ENCODE measurements at places on chromosomes 7 and 10.
A peak's percentile ranks its signal among the peaks of the same experiment; 100 is the strongest.

DNA sequence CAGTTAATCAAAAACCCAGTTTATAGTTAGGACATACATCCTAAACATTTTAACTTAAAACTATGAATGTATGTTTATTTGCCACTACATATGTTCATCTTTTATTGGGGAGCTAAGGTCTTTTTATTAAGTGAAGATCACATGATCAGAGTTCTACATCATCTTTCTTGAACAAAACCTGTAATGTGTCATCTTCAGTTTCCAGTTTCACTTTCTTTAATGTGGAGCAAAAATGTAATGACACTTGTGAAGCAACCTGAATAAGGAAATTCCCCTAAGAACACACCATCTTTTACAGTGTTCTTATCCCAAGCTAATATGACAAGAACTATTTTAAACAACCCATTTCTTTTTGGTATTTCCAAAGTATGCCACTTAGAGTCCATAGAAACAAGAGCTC is 166.7 kb upstream of the BET1 start:
- DNase-seq: no peak

GRCh38 chr10:116164291-116164690 is 108.7 kb downstream of the GFRA1 start:
- DNase-seq: no peak

DNA sequence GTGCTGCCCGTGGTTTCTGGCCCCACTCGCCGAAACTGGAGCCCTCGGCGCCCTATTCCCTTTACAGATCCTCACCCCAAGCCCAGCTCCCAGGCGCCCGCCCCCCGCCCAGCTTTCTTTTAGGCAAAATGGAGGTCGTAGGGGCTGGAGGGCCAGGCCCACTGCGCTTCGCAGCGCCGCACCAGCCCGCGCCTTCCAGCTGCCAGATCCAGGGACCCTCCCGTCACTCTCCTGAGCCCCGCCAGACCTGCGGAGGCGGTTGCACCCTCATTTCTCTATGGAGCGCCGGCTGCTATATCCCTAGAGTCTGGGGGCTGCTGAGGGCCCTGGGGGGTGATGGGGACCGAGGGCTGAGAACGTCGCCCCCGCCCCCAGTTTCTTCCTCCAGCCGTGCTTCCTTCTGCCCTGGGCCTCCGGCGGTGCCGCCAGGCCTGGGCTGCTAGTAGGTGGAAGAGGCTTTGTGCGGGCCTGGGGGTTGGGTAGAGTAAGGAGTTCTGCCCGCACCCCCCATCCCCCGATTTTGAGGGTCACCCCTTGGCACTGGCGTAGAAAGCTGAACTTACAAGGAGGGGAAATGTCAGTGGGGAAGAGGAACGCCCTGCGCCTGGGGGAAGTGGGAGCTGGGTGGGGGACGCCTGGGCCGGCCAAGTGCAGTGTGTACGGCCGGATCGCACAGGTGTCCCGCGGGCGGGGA is 1.0 kb downstream of the GNB2 start:
- DNase-seq: no peak

DNA sequence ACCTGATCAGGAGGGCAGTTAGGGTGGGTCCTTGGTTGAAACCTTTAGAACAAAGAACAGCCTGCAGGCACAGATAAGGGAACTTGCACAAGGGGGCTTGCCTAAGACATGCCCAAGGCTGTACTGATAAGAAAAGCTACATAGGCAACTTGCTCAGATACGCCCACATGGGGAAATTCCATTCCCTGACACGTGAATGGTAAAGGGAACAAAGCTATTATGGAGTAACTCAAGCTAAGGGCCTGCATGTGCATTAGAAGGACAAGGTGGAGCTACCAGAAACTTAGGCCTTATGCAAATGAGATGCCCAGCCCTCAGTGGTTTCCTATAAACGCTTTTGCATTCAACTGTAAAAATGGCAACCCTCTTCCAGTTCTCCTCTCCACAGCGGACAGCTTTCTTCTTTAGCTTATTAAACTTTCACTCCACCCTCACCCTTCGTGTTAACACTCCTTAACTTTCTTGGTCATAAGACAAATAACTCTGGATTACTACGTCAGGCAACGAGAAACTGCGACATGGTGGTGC is 1192.1 kb upstream of the CELF2 start:
- DNase-seq: no peak

- peak; percentile 72 for DNase-seq
Measured at GRCh38 chr7:25028370-25029021, 48.5 kb upstream of the OSBPL3 start.

DNA sequence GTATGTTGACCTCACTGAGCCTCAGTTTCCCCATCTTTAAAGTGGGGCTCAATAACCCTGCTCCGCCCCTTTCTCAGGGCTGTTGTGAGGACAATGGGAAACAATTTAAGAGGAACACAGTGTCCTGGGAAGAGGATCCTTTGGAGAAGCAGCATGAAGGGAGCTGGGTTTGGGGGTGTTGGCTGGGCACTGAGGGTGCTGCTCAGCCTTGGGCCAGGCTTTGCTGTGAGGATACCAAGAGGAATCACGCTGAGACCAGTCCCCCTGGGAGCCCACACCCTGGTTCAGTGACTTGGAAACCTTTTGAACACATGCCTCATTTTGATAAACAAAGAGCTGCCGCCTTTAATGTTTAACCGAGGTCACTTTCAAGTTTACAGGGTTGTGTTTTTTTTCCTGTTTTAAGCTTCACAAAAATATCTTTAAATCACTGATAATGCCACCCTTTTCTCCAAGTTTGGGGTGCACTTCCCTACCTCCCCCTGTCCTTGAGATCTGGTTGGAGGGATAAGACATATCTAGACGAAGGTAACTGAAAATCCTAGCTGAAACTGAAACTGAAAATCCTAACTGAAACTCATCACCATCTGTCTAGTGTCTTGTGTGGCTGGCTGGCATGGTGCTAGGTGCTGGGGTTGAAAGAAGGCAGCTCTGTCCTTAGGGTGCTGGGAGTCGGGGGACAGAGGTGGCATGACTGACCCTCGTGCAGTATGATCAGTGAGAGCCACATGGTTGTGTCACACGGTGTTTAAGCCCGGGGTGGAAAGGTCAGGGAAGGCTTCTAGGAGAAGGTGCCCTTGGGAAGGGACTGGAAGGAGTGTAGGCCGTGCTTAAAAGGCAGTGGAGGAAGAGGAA is 27.7 kb downstream of the ZNF775 start:
- no peak for DNase-seq

DNA sequence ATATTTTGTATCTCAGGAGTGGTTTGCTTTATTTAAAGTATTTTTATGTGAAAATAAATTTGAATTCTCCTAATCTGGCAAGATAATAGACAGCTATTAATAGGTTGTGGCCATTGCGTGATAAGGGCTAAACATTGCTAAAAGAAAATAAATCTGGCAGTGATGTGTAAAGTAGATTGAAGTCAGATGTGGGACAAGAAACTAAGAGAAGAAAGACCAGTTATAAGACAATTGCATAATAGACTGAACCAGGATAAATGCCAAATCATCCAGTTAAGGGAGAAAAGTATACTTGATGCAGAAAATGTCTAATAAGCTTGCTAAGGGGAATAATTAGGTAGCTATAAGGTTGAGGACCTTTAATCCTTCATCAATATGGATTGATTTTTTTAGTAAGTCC is 197.5 kb upstream of the CSTF2T start:
- peak; percentile 87 for DNase-seq

DNA sequence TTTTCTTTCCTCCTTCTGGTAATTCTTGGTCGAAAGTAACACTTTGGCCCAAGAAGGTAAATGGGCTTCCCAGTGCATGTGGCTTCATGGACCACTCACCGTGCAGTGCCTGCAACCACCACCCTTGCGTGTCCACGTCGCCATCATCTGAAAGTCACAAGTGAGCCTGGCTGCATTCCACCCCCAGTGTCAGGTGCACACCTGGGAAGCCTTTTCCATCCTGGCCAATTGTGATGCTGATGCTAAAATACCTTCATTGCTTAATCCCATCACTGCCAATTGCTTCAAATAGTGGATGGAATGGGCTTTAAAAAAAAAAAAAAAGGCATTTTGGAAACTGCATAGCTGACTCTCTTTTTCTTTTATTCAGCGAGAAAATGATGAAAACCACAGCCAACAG is 228.9 kb downstream of the ARHGAP21 start:
- no peak for DNase-seq

GRCh38 chr10:3350205-3350604 is 177.6 kb upstream of the PITRM1 start:
- no peak for DNase-seq

DNA sequence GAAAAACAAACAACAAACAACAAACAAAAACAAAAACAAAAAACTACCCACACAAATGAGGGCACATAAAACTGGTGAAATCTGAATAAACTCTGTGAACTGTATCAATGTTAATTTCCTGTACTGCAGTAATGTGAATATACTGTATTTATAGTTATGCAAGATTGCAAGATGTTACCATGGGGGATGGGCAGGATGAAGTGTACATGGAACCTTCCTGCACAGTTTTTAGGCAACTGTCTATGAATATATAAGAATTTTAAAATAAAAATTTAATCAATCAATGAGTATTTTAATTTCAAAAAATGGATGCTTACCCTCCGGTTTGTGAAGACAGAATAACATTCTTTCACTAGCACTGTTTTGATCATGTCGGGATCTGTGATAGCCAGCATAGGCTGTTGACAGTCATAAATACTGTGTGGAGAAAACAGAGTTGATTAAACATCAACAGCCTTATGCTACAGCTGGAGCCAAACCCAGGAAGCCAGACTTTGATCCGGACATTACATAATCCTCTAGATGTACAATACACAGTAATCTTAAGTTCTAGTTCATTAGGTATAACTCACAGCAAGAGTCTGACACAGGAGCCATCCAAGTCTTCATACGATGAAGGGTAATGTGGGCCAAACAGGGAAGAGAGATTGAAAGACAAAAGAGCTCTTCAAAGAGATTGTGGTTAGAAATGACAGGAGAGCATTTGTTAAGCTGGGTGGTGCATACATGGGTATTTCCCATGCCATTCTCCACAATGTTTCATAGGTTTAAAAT is 14.8 kb downstream of the CYP3A7 start:
- DNase-seq: no peak

DNA sequence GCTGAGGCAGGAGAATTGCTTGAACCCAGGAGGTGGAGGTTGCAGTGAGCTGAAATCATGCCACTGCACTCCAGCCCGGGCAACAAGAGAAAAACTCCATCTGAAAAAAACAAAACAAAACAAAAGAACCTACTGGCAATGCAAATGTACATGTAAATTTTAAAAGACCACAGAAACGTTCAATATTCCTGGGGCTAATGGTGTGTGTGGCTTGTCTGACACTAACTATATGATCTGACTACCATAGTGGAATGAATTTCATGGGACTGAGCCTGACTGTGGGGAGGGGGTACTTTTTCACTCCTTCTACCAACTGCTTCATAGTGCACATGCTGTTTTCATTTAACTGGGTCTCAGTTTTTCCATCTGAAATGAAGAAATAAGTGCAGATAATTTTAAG is 69.6 kb downstream of the ITPRID1 start:
- no peak for DNase-seq

- no peak for DNase-seq
Measured at GRCh38 chr7:69654849-69655707, 56.8 kb downstream of the AUTS2 start.

DNA sequence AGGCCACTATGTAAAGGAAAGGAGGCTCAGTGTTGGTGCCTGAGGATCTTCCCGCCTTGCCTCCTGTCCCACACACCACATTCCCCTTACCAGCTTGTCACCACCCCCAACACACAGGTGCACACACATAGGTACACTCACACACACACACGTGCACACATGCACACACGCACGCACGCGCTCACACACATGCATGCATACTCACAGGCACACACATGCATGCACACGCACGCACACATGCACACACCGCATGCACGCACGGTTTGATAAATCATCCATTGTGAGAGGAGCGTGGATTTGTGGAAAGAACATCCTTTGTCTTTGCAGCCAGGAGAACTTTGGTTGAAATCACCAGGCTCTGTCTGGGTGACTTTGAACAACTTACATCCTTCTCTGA is 359.8 kb downstream of the FRMD4A start:
- no peak for DNase-seq

- no peak for DNase-seq
Measured at GRCh38 chr7:82091126-82091684, 321.4 kb upstream of the HGF start.

DNA sequence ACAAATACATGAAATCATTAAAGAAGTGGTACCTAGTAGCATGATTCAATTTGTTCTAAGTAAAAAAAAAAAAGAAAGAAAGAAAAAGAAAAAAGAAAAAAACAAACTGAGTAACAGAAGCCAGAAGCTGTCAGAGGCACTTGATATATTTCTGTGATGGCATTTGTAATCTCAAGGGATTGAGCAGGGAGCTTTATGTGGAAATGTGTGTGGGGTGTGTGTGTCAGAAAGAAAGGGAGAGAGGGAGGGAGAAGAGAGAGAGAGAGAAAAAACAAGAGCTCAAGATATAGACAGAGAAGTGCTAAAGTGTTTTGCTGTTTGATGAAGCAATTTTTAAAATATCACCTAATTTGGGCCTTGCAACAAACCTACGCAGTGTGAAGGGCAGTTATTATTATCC is 357.6 kb upstream of the PCDH15 start:
- no peak for DNase-seq

DNA sequence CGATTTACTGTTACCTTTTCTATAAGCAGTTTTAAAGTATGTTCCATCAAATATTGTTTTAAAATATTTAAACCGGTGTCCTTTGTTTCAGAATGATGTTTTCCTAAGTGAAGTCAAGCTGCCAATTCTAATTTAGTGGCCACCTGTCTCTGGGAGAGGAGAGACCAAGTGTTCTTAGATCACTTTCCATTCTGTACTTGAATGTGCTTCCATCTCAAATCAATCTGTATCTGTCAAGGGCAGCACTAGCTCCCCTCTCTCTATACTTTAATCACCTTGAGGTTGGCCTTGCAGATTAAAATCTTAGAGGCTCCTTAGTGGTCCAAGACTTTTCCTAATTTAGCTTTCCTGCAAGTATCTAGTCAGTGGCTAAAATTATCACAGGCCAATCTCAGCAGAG is 49.6 kb downstream of the LGI1 start:
- no peak for DNase-seq

DNA sequence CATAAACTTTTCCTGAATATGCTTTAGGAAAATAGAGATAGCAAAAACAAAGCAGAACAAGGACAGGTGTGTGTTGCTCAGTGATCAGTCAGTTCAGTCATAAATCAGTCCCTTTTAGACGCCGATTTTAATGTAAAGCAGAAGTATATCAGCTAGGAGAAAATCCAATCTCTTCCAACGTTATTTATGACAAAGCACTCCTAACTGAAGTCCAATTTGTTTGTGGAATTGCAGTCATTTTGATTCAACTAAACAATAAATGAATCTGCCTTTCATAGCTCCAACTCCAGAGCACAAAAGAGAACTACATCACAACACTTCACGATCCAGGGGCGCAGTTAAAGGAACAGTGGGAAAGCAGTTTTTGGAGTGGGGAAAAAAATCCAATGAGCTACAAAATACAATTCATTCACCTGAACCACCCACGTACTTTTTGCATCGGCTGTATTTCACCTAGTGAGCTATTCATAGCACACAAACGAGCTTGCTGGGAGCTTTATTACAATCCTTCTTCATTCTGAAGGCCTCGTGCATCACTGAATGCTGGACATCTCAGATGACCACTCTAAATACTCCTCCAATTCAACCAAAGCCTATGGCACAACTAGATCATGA is 151.3 kb downstream of the LRRN3 start:
- no peak for DNase-seq

Measured in stromal cell of bone marrow (primary cell).